T-helper 22 cell (primary cell): ENCODE measurements at places on chromosomes 3 and 15.

GRCh38 chr15:34436956-34437442 is 609 bp downstream of the GOLGA8A start:
- peak; percentile 16 for DNase-seq

DNA sequence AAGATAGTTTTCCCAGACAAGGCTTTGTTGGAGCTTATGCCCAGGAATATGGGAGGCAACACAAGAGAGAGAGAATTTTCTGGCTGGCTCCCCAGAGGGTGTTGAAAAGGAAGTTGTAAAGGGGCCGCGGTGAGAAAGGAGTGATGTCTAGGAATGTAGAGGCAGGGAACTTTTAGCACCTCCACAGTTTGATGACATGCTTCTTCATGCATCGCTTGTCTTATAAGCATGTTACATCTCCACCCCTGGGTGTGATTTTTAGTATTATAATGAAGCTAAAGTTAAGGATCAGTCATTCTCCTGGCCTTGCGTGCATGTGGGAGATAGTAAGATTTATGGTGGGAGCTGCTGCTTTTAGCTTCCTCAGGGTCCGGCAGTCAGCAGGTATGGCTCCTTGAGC is 32.8 kb upstream of the TF start:
- no peak for DNase-seq

- DNase-seq = no peak
Measured at GRCh38 chr3:40137591-40138295, 171.8 kb upstream of the EIF1B start.

- DNase-seq = no peak
Measured at GRCh38 chr3:10465161-10465560, 40.2 kb downstream of the ATP2B2 start.

DNA sequence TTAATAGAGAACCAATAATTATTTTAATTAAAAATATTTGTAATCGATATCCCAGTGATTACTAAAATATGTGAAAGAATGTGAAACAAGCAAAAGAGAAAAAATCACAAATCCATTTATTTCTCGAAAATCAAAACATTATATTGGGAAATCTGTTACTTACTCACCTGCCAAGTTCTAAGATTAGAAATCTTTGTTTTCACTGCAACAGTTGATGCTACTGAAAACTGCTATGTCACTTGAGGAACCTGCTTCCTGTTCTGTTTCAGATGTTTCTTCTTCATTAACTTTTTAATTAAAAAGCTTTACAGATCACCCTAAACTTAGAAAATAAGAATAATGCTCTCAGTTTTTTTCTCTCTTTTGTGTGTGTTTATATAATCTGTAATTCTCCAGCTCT is 13.7 kb upstream of the DPH6 start:
- DNase-seq = no peak

- DNase-seq = no peak
Measured at GRCh38 chr3:112744825-112745566, 101.7 kb downstream of the CD200R1L start.

- DNase-seq = no peak
Measured at GRCh38 chr15:39040861-39041260, 476.2 kb upstream of the RASGRP1 start.

DNA sequence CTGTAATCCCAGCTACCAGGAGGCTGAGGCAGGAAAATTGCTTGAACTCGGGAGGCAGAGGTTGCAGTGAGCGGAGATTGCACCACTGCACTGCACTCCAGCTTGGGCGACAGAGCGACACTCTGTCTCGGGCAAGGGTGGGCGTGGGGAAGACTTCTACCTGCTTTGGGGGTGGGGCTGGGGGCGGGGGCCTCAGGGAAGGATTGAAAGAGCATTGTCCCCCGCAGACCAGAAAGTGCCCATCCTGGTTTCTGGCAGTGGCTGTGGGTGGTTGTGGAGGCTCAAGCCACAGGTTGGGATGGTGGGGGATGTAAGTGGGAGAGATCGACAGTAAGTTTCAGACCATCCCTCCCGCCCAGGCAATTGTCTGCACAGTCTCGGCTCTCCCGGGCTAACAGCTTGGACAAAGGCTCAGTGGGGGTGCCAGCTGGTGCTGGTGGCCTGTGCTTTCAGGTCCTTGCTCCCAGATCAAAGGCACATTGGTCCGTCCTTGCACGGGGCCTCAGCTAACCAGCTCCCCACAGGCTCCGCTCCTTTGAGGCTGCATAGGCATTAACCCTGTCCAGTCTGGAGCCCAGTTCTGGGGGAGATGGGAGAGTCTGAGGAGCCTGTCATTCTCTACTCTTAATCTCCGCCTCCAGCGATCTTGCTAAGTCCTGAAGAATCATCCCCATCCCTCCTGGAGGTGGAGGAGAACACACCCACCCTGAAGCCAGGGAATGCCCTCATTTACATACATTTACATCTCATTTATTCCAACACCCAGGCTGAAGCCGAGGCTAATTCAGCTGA is 8.6 kb downstream of the SCN5A start:
- DNase-seq = no peak

GRCh38 chr15:82040390-82040789 is 5.4 kb downstream of the MEX3B start:
- no peak for DNase-seq

DNA sequence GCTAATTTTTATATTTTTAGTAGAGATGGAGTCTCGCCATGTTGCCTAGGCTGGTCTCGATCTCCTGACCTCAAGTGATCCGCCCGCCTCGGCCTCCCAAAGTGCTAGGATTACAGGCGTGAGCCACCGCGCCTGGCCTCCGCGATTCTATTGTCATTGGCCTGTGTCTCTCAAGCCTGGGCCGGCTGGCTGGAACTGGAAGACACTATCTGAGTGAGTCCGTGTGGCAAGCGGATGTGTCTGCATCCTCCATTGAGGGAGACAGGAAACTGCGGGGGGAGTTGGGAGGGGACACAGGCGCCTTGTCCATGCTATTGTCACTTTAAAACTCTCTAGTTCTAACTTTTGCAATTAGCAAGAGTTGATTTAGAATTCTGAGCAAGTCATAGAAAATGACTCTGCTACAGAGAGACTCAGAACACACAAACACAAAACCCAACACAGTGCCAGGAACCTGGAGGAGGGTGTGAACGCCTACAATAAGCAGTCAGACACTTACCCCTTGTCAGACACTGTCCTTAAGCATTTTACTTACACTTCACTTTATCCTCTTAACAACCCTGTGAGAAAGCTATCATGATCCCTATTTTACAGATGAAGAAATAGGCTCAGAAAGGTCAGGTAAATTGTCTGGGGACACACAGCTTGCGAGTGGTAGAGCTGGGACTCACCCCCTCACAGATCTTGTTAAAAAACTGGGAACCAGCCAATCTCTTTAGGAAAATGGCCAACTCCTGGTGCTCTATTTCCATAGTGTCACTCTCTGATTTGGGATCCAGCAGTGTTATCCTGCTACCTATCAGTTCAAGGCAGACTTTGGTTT is 38.7 kb downstream of the ANP32A start:
- no peak for DNase-seq

DNA sequence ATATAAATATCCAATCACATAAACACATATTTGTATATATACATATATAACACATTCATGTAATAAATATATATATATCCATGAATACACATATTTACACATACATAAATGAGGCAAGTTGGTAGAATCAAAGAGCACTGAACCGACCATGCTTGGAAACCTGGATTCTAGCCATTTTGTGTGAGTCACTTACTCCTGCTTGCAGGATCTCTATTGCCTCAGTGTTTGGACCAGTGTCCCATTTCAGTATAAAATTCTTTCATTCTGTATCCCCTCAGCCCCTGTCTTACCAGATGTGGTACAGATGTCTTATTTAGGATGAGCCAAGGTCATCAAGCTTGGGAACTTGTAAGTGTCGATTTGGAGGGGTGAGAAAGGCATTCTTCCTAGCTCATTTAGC is 391.4 kb upstream of the FRG2C start:
- DNase-seq = no peak
